Hypothalamus (tissue), 51 donors: ENCODE measurements at places on chromosomes 1 and 21.

GRCh38 chr1:175071276-175071943 lies 3.8 kb downstream of the TNN start:
- no peak for DNase-seq

DNA sequence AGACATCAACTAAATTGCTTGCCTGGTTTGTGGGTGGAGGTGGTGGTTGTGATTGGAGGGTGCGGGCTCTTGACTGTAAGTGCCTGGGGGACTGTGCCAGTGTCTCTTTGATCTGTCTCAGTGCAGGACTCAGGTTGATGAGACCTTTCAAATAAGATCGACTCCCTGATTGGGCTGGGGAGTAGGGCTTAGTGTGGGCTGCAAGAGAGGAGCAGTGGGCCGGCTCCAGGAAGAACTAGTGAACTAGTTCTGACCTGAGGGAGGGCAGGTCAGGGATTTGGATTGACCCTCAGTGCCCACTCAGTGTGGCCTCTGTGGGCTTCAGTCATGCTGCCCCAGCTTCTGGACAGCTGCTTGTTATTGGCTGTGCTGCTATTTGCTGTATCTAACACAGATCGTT lies 130.6 kb upstream of the CACNA1E start:
- DNase-seq: no peak

DNA sequence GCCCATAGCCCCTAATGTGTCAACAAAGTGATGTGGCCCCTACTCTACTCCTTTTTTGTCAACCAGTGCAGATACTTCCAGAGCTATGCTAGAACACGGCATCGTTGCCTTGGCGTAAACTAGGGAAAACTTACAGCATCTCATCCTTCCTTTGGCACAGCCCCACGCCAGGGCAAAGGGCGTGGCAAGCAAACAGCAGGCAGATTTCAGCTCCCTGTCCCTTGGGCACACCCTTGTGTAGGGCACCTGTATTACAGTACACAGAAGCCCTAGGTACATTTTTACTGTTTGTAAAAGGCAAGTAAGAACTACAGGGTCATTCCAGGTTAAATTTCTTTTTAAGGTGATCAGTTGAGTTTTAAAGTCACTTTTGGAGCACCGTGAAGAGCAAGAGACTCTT lies 29.3 kb downstream of the PRDX6 start:
- DNase-seq: no peak

- no peak for DNase-seq
Observed at GRCh38 chr21:28336314-28336713, 656.4 kb downstream of the LTN1 start.

DNA sequence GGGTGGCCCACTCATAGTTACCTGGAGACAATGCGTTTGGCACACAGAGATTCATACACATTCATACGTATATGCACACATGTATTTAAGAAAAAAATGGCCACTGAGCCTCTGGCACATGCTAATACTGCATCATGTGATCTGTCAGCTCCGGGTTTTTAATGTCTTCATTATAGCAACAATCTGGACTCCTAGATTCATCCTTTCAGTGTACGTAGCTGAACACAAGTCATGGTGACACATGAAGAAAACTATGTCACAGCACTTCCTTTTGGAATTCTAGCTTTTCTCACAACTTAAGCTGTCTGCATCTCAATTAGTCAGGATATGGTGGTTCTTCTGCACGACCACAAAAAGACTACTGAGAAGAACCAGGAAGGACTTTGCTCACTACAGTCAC lies 24.7 kb downstream of the HSF2BP start:
- DNase-seq: no peak

DNA sequence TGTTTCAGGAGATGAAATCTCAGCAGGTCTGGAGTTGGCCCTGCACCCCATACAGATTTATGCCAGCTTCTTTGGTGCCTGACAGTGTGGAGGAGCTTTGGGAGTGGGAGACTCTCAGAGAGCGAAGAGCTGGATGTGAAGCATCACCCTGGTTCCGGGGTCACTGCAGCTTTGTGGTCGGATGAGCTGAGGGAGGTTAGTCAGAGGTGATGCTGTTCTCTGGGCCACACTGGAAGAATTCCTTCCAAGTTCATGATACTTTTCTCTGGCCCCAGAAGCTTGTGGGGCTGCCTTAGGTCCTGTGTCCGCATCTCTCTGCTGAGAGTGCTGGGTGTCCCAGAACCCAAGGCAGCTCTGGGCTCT lies 467.8 kb downstream of the CAMTA1 start:
- DNase-seq: no peak

DNA sequence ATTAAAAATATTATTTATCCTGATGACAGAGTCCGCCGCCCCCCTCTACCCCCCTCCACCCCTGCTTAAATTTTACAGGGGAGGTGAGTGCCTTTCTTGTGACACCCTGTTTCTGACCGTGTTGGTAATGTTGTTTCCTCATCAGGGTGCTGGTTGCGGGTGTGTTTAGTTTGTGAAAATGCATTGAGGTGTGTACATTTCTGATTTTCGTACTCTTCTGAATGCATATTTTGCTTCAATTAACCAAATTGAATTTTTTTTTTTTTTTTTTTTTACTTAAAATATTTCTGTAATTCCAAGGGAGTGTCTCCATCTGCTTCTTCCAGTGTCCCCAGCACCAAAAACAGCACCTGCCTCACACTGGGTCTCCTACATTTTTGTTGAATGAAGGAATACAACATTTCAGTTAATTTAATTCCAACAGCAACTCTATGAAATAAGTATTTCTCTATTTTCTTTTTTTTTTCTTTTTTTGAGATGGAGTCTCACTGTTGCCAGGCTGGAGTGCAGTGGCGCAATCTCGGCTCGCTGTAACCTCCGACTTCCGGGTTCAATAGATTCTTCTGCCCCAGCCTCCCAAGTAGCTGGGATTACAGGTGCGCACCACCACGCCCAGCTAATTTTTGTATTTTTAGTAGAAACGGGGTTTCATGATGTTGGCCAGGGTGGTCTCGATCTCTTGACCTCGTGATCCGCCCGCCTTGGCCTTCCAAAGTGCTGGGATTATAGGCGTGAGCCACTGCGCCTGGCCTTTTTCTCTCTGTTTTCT lies 5.6 kb upstream of the SLC2A1 start:
- no peak for DNase-seq

- DNase-seq: peak; percentile 26
Observed at GRCh38 chr21:42651515-42652401, 1.7 kb upstream of the PDE9A start.

DNA sequence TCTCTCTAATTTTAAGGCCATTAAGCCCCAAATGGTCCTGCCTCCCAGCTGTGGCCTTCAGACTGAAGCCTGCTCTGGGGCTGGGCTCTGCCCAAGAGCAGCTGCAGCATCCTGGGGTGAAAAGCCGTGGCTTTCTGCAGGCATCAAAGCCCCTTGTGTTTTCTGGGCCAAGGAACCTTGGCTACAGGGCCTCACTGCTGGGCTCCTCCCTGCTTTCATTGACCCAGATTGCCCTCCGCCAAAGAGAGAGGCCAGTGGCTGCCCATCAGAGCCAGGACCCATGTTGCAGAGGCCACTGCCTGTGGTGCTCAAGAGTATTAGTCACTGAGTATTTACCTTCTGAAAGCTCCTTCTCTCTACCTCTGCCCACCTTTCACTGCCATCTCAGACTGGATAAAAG lies 1.6 kb downstream of the ZNF648 start:
- DNase-seq: no peak
